T47D (cell line): ENCODE measurements at places on chromosomes 3 and 15.

GRCh38 chr15:90550919-90551318, 21.2 kb downstream of the CRTC3 start:
- no peak for DNase-seq

DNA sequence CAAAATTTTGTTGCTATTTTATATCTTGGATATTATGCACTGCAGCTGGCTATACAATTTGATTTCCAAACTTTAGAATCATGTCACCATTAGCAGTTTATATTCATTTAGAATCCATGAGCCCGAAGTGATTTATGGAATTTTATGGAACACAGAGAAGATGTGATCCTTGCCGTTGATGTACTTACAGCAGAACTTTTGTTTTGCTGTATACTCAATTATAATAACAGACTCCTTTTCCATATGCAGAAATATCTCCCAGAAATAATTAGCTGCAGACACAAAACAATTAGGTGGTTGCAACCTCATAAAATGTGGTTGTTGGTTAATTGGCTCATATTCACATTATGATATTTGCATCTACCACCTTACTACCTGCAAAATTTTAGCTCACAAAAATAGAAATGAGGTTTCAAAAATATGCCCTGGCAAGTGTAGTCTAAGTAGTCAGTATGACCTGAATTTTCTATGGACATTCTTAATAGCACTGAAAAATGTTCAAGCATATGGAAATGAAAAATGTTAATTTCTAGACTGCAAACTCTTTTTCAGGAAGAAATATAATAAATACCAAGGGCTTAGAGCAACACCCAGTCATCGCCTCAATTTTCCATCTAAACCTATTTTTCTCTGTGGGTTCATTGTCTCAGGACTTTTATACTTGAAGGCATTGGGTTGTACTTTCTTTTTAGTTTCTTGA, 997.6 kb downstream of the MCTP2 start:
- DNase-seq: no peak

GRCh38 chr3:150605998-150606641, 3.0 kb downstream of the SELENOT start:
- no peak for DNase-seq

- DNase-seq: no peak
These were observed 27.6 kb downstream of the MAPKAPK3 start for GRCh38 chr3:50644561-50644960.

GRCh38 chr15:26013981-26014380, 150.9 kb upstream of the ATP10A start:
- DNase-seq: no peak
